NCI-H1048 (cell line): ENCODE measurements at places on chromosomes 11 and 22.

GRCh38 chr11:96620464-96621044 lies 230.7 kb downstream of the JRKL start:
- no peak for DNase-seq

- no peak for DNase-seq
Observed at GRCh38 chr11:115084231-115084630, 405.9 kb downstream of the NXPE2 start.

- DNase-seq: no peak
Observed at GRCh38 chr11:130487924-130488815, 39.7 kb downstream of the ADAMTS15 start.

DNA sequence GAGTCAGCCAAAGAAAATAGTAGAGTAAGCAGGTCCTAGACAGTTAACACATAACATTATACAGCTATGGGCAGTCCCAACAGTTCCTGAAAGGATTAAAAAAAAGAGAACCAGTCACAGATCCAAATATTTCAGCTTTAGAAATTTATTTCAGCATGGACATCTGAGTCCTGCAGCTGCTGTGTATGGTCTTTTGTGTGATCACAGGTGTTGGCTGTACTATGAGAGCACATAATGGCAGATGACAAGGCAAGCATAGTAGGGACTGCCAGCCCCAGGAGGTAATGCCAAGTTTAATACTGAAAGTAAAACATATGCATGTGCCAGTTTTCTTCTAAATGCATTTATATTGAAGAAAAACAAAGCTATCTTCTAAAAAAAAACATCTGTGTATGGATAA lies 158.1 kb downstream of the GRIA4 start:
- DNase-seq: no peak

DNA sequence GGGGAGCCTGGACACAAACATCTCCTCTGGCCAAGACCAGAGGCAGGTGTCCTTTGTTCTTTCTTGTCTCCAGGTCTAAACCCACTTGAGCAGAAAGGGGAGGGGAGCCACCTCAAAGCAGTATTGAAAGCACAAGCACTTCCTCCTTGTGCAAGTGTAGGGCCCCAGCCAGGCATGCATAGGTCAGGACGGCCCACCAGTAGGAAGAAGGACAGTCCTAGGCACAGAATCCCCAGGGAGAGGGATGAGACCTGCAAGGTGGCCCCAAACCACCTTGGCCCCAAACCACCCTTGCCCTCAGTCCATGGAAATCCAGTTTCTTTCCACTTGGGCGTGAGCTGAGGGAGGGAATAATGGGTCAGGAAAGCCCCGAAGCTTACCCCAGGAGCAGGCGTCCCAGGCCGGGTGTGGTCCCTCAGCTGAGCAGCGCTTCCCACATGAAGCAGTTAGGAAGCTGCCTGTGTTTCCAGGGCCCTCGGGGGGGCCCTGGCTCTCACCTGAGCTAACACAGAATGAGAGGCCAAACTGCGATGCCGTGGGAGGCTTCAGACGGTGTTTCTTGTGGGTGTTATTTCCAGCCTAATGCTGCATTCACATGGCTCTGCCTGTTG lies 20.4 kb upstream of the IGSF9B start:
- no peak for DNase-seq

- no peak for DNase-seq
Observed at GRCh38 chr22:37982151-37982785, 2.1 kb downstream of the SOX10 start.

- DNase-seq: no peak
Observed at GRCh38 chr11:5196731-5197130, 3.8 kb downstream of the OR51V1 start.

DNA sequence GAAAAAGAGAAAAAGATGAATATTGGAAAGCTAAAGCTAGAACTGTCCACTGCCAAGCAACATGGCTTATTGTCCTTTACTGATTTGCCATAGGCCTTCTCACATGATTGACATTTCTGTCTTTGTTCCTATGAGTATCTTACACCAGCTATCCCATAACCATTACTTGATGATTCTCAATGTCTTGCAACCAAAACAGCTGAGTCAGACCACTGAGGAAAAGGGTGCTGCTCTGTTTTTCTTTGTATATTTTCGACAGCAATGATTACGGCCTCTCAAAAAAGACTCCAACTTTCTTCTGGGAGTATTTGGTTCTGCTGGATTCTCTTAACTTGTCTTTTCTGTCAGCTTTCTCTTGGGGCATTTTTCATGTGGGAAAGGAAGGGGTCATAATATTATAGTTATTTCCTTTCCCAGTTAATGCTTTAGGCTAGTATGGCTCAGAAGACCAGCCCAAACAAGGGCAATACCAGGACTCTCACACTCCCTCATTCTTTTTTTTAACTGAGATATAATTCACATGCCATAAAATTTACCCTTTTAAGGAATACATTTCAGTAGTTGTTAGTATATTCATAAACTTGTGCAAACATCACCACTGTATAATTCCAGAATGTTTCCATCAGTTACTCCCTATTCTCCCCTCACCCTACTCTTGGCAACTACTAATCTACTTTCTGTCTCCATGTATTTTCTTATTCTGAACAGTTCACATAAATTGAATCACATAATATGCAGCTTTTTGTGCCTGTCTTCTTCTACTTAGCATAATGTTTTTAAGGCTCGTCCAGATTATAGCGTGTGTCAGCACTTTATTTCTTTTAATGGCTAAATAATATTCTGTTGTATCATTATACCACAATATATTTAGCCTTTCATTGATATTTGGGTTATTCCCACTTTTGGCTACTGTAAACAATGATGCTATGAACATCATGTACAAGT lies 31.1 kb upstream of the FAR1 start:
- DNase-seq: no peak

DNA sequence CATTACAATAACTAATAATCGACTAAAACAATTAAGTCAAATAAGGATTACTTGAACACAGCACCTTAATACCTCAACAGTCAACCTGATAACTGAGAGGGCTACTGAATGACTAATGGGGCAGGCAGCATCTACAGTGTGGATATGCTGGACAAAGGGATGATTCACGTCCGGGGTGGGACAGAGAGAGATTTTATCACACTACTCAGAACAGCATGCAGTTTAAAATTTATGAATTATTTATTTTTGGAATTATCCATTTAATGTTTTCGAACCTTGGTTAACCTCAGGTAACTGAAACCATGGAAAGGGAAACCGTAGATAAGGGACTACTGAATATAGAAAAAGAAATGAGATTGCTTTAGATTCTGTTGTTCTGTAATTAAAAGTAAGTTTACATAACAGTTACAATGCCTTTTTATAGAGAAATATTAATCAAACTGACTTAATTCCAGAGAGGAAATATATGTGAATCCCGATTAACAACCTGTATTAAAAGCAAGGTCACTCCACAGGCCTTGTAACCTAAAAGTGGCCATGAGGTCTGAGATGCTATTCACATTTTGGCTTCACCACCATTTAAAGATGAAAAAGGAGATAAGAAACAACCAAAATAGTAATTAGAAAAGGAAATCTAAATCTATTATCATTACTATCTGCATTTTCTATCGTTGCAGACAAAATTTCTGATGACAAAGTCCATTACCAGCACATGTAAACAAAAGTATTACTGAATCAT lies 119.0 kb upstream of the TP53AIP1 start:
- DNase-seq: no peak

DNA sequence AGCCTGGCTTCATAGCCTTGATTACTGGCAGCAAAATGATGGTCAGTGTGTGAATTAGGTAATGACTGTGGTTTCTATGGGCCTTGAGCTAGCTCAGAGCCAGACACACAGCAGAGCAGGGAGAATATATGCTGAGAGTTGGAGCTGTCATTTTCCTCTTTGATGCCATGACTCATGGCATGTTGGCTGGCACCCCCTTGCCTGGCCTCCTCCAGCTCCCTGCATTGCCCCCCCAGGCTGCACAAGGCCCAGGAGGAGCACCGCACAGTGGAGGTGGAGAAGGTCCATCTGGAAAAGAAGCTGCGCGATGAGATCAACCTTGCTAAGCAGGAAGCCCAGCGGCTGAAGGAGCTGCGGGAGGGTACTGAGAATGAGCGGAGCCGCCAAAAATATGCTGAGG lies 20.3 kb upstream of the RRM1 start:
- no peak for DNase-seq

- no peak for DNase-seq
Observed at GRCh38 chr22:42610186-42610585, 4.5 kb downstream of the POLDIP3 start.

DNA sequence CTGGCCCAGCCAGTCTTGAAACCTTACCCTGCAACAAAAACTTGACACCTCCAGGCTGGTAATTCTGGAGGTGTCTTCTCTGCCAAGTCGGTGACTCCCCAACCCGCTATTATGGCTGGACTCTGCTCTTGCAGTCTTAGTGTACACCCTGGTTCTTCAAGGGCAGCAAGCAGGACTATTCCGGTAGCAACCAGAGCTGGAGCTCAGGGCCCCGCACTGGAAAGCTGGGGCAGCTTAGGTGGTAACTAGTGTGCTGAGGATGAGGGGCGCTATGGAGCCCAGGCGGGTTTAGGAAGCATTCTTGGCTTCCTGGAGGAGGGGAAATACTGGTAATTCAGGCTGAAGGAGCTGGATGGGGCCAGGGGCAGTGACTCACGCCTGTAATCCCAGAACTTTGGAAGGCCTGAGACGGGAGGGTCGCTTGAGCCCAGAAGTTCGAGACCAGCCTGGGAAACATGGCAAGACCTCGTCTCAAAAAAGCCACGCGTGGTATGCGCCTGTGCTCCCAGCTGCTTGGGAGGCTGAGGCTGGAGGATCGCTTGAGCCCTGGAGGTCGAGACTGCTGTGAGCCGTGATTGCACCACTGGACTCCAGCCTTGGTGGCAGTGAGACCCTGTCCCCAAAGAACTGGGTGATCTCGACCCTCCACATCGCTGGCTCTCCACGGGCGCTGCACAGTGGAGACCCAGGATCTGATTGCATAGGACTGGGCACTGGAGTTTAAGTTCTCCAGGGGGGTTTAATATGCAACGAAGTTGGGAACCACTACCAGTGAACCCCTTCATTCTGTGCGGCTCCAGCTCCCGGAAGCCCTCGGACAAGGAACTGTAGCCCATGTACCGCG lies 10.6 kb upstream of the AIFM3 start:
- no peak for DNase-seq

DNA sequence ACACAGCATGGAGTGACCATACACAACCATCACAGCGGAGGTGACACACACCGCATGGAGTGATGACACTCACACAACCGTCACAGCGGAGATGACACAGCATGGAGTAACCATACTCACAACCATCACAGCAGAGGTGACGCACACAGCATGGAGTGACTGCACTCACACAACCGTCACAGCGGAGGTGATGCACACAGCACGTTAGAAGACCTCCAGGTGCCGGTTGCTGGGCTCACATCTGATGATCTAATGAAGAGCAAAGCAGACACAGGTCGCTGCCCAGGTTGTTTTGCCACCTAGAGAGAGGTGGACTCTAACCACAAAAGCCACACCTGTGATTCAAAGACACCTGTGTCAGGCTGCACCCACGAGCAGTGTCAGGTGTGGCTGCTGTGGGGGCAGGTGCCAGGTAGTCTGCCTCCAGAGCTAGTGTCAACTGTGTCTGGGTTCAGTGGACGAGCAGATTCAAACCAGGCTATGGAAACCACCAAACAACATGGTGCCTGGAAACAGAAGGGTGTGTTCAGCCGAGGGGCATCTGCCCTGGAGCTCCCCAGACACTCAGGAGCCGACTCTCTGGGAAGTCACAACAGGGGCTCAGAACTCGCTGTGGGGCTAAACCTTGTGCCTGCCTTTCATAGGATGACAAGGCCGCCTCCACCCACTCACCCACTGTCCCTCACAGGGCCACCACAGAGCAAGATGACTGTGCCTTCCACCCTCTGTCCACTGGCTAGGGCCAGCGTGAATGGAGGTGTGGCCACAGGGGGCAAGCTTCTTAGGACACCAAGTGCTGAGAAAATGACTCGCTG lies 608.2 kb downstream of the TBC1D22A start:
- DNase-seq: no peak

GRCh38 chr11:12494699-12495098 lies 117.3 kb downstream of the PARVA start:
- no peak for DNase-seq

DNA sequence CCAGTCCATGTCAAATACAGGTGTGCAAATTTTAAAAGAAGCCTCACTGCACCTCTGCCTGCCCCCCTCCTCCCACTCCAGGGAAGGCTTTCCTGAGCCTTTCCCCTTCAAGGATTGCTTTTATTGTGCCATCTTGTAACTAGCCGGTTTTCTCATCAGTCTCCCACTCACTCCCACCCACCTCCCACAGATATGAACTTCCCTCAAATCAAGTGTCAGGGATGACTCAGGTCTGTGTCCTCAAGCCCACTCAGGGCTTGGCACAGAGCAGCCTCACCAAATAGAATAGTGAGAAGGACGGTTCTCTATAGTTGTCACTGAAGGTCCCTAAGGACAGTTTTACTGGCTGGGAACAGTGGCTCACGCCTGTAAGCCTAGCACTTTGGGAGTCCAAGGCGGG lies 43.0 kb downstream of the THAP12 start:
- DNase-seq: no peak

DNA sequence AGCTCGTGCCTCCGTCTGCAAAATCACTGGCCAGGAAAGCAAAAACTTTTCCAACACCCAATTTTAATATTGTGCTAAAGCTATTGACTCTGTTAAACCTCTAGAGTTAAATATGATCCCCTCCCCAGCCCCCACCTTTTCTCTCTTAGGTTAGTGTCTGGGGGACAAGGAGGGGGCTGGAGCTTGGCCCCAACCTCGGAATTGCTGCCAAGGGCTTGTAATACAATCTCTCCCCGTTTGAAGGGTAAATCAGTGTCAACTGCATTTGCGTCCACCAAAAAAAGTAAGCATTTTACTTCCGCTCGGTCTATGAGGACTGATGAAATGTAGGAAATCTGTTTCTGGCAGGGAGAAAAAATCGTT lies at the start of gene GAS2:
GAS2 (plus strand) TSS at position 287 of the 363 bp plus-strand sequence. CDS start 8,259 bp downstream, outside the sequence.
- no peak for DNase-seq

- no peak for DNase-seq
Observed at GRCh38 chr11:117381481-117382387, 54.1 kb downstream of the CEP164 start.

GRCh38 chr11:97309291-97309690 lies 919.5 kb downstream of the JRKL start:
- no peak for DNase-seq

- DNase-seq: no peak
Observed at GRCh38 chr11:108797578-108798100, 132.8 kb downstream of the DDX10 start.

DNA sequence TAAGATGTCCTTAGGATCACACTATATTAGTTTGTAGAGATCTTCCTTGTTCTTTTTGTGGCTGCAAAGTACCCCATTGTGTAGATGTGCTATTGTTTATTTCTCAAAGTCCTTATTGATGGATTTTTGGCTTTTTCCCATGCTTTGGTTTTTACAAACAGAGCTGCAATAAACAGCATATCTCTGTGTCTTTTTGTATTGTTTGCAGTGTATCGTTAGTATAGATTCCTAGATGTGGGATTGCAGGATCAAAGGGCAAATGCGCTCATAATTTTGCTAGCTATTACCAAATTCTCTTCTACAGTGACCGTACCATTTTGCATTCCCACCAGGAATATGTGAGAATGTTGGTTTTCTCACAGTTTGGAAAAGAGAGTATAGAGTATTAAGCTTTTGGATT lies 27.5 kb upstream of the FTH1 start:
- DNase-seq: no peak

GRCh38 chr11:2151500-2152257 lies 9.3 kb downstream of the INS start:
- peak; percentile 44 for DNase-seq

- DNase-seq: no peak
Observed at GRCh38 chr22:50215297-50216054, 14.7 kb downstream of the SELENOO start.

GRCh38 chr11:92390783-92391182 lies 166.2 kb downstream of the FAT3 start:
- peak; percentile 55 for DNase-seq

GRCh38 chr11:65777821-65778361 lies 2.9 kb downstream of the AP5B1 start:
- no peak for DNase-seq
